ENCODE measurements at places on chromosomes 12 and 14. TPM values are rescaled to one million over a fixed set of nuclear protein-coding genes. Genes with fewer than 3 reads are reported as not detected.

LALBA gene
- total RNA-seq: not detected

DNA sequence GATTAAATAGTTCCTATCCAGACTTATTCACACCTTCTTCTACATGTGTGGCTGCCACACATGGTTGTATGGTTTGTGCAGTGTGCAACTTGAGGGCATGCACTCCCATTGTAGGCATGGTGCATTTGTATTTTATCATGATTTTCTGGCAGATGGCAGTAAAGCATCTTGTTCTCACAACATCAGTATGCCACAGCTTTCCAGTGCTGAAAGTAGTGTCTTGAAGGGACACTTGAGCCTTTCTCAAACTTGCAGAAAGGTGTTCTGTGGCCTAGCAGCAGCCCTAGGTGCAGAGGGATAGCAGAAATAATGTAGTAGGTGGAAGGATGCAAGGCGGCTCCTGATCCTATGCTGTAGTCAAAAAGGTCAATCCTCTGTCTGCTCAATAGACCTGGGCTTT lies 72.9 kb downstream of the LMNTD1 start:
- DNase-seq: no peak

GRCh38 chr14:25756876-25757275 lies 706.9 kb upstream of the STXBP6 start:
- DNase-seq: no peak

DNA sequence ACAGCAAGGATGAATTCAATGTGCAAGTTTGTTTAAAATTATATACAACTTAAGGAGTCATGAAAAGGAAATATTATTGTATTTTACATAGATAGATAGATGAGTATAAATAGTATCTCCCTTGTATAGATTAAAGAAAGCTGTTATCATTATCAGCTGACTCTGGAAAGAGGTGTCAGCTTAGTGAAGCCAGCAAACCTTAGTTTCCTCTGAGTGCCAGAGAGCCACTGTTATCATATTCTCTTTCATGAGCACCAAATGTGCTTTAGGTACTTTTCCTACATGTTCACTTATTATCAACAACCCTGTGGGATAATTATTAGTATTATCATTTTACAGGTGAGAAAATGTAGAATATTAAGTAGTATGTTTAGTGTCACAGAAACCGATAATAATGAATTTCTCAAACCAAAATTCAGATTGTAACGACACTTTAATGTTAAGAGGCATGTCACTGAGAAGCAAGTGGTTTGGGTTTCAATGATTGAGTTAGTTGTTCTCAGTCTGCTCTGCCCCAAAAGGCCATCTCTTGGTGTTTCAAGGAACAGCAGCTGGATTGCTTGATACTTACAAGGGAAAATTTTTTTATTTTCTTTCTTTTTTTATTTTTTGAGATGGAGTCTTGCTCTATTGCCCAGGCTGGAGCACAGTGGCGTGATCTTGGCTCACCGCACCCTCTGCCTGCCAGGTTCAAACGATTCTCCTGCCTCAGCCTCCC lies 53.7 kb downstream of the PLEKHA5 start:
- DNase-seq: no peak

AHNAK2 gene
- 3.6 TPM for total RNA-seq

EXOC3L4 gene
- 1.8 TPM for total RNA-seq

Measured in body of pancreas (tissue), 4 donors.